ENCODE measurements at places on chromosomes 11 and 22.

- DNase-seq: peak; percentile 3
Measured at GRCh38 chr11:92556431-92556830, 331.8 kb downstream of the FAT3 start.

DNA sequence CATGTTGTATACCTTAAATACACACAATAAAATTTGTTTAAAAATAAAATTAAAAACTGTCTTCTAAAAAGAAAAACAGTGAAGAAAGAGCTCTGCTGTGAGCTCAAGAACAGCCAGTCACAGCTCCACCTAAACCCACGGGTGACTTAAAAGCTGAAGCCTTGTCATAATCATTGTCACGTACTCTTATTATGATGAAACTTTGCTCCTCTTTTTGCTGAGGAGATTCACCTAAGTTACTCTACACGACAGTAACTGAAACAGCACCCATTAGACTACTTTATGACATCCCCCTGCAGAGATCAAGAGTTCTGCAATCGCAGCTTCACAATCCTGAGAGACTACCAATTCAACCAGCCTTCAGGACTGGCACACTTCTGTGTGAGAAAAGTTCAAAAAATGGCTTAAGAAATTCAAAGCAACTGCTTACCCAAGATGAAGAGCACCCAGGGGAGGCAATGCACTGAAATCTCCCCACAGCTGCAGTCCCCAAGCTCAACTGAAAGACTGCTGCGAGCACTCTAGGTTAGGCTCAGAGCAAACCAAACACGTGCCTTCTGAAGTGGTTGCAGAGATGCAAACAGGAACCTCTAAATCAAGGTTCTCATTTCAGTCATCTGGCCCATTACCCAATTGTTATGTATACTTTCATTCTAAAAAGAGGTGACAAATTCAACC, at the start of gene JAML:
Gene JAML, minus strand, starts transcription at position 501 of the 678 bp plus-strand sequence. CDS start 10,145 bp downstream, outside the sequence.
- DNase-seq: peak; percentile 77

- no peak for DNase-seq
Measured at GRCh38 chr11:131246156-131246555, 124.3 kb upstream of the NTM start.

DNA sequence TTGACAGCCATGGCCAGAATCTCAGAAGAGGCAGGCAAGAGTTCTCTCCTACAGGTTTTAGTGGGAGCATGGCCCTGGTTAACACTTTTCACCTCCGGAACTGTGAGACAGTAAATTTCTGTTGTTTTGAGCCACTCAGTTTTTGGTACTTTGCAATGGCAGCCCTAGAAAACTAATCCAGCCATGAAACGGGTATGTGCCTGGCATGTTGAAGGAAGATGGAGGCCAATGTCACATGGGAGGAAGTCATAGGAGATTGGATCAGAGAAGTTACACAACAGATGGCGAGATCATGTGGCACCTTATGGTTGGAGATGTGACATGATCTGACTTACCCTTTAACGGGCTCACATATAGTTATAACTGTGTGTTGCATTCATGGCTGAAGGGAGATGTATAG, 63.2 kb upstream of the EED start:
- no peak for DNase-seq

GRCh38 chr11:35235936-35236666, 97.1 kb downstream of the CD44 start:
- no peak for DNase-seq

- DNase-seq: peak; percentile 46
Measured at GRCh38 chr22:29166180-29166579, 39.5 kb upstream of the EMID1 start.

DNA sequence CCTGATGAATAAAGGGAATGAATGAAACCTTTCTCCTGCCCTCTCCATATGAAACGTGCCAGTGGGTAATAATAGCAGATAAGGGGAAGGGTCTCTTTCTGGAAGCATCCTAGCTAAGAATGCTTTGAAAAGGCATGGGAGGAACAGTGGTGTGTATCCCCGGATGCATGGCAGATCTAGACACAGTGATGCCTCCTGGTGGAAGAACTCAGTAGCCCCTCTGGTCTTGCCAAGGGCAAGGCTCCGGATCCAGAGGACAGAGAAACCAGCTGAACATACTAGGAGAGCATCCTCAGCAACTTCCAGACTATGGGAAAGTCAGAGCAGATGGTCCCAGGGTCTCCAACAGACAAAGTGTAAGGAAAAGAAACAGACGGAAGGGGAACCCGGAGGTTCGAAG, 6.4 kb downstream of the BAIAP2L2 start:
- DNase-seq: no peak

- DNase-seq: peak; percentile 21
Measured at GRCh38 chr11:111372538-111372937, 6.5 kb downstream of the POU2AF1 start.

DNA sequence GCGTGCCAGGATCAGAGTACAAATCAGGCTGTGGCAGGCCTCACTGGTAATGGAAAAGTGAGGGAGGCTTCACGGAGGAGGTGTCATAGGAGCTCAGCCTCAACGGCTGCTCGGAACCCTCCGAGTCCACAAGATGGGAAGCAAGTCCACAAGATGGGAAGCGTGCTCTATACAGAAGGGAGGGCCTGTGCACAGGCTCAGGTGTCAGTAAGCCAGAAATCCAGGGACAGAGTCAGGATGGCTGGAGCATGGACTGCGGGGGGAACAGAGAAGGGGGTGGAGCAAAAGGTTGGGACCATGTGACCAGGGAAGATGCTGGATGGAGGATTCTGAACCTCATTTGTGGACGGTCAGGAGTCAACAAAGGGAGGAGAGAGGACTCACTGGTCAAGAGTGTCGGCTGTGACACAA, 3.4 kb upstream of the DPP3 start:
- no peak for DNase-seq

GRCh38 chr11:127925475-127925874, 661.9 kb downstream of the ETS1 start:
- DNase-seq: no peak

DNA sequence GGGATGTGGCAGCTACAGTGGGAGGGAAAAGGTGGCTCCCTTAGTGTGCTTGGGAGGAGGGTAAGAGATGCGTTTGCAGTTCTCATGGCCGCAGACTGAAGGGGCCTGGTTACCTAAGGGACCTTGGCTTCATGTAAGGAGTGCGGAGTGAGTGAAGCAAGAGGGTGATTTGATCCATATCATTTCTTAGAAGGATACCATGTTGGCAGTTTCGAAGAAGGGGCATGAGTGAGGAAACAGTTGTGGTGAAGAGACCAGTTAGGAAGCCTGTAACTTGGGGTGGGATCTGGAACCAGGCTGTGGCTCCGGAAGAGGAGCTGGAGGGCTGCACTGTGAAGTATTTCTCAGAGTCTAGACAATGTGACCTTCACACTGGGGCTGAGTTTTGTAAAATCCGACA, 45.0 kb downstream of the ST3GAL4 start:
- no peak for DNase-seq

DNA sequence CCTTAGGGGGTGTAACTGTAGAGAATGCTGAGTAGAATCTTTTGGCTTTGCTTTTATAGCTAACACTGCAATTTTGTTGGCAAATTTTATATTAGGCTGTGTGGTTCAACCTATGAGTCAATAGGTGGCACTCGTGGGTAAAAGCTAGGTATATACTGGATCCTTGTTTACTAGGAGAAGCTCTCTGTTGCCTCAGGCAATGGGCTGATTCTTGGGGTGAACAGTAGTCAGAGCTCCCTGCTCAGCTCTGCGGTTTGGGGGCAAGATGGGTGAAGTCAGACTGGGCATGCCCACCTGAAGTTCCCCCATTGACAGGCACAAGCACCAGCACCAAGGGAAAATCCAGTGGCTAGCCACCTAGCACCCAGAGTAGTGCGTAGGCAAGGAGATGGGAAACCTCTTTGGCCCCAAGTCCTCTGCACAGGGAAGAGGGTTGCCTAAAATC, 238.7 kb downstream of the FAM181B start:
- DNase-seq: peak; percentile 38

DNA sequence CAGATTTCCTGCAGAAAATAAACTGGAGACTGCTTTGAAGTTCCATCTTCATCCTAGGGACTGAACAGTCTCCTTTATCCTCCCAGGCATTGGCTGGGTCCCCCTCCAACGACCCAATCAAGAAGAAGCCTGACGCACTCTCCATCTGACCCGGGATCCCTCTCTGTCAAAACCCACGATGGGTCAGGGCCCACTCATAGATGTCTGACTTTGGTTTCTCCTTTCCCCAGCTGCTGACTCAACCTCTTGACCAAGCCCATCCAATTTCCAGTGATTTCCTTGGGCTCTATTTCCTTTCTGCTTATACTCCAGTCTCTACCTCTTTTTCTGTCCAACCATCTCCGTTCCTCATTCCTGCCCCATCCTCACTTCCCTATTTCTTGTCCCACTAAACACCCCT, 189.7 kb downstream of the MIAT start:
- no peak for DNase-seq

GRCh38 chr11:34351687-34352469, 5.9 kb downstream of the ABTB2 start:
- peak; percentile 72 for DNase-seq

DNA sequence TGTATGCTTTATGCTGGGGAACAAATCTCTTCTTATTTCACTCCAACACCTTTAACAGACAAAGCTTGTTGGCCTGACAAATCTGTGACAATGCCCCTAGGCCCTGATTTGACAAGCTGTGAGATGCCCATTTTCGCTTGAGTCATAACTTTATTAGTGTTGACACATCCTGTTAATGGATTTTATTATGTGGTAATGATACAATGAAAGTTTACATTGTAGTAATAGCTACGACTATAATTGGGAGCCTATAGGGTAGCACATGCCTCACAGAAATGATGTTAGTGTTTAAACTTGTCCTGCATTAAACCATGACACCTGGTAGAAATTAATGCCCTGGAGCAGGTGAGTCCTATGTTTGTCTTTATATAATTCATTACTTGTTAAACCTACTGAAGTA, 3.3 kb upstream of the MMP10 start:
- no peak for DNase-seq

- no peak for DNase-seq
Measured at GRCh38 chr11:122902951-122903350, 20.4 kb downstream of the JHY start.

DNA sequence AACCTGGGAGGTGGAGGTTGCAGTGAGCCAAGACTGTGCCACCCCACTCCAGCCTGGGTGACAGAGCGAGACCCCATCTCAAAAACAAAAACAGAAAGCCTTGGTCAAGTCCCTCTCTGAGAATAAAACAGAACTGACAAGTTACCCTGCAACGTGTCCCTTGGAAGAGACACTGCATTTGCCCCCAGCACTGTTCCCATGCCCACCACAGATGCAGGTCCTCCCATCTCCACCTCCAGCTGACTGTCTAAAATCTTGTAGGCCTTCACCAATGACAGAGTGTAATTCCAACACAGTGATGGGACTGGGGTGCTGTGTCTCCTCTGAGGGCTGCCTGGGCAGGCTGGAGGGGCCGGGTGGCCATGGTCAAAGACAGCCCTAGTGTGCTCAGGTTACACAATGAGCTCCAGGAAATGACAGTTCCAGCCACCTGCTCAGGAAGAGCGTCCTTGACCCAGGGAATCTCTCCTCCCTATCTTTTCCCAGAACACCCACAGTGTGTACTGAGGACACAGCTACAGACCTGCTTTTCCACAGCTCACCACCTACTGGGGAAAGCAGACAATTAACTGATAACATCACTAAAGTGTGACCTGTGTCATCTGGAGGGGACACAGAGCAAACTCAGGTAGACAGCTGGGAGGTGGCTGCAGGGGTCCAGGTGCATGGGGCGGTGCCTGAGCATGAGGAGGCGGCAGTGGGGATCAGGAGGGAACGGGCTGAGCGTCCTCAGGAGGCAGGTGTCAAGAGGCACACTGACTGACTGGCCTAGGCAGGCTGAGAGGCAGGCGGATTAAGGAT, 56.4 kb downstream of the ARFGAP3 start:
- DNase-seq: no peak

DNA sequence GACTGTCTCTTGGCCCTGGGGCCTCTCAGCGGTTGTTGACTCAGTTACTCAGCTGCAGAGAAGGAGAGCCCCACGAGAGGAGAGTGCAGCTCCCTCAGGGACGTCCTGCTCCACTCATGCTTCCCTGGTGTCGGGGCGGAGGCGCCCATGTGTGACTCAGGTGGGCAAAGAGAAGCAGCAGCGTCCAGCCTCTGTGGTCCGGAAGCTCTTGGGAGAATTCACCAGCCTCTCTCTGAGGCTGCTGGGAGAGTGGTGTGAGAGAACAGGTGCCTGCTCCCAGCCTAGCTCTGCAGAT, 25.7 kb downstream of the GLB1L2 start:
- no peak for DNase-seq

GRCh38 chr11:44509296-44509695, 56.2 kb upstream of the CD82 start:
- no peak for DNase-seq

- no peak for DNase-seq
Measured at GRCh38 chr11:41047229-41047628, 412.2 kb downstream of the LRRC4C start.

DNA sequence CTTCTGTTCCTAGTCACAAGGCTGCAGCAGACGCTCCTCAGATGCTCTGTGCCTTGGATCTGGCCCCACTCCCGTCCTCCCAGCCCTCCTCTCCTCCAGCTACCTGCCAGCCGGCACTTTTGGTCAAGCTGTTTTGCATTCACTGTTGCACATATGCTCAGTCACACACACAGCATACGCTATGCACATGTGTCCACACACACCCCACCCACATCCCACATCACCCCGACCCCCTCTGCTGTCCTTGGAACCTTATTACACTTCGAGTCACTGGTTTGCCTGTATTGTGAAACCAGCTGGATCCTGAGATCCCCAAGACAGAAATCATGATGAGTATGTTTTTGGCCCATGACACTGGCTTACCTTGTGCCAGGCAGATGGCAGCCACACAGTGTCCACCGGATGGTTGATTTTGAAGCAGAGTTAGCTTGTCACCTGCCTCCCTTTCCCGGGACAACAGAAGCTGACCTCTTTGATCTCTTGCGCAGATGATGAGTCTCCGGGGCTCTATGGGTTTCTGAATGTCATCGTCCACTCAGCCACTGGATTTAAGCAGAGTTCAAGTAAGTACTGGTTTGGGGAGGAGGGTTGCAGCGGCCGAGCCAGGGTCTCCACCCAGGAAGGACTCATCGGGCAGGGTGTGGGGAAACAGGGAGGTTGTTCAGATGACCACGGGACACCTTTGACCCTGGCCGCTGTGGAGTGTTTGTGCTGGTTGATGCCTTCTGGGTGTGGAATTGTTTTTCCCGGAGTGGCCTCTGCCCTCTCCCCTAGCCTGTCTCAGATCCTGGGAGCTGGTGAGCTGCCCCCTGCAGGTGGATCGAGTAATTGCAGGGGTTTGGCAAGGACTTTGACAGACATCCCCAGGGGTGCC, 109.8 kb downstream of the BCR start:
- peak; percentile 61 for DNase-seq

DNA sequence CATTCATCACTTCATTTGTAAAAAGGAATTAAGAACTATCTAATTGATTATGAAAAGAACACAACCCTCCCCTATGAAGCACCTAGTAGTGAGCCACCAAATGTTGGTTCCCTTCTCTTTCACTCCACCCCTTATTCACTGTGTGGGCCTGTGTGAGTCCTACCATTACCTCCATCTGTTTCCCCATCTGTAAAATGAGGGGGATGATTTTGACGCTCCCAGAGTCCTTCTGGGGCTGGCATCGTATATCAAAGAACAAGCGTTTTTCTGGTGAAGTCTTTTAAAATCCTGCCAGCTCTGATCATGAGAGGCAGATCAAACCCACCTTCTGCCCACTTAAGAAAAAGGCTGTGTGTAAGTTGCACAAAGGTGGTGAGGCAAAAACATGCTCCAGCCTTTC, 96.6 kb upstream of the SEZ6L start:
- DNase-seq: no peak

All from GM12865 (cell line).